Stimulated activated CD8-positive, alpha-beta memory T cell treated with anti-CD3 and anti-CD28 coated beads, Interleukin-15, amount 100 ng/mL, for 1 hour (primary cell): ENCODE measurements at places on chromosomes 5 and 9.

DNA sequence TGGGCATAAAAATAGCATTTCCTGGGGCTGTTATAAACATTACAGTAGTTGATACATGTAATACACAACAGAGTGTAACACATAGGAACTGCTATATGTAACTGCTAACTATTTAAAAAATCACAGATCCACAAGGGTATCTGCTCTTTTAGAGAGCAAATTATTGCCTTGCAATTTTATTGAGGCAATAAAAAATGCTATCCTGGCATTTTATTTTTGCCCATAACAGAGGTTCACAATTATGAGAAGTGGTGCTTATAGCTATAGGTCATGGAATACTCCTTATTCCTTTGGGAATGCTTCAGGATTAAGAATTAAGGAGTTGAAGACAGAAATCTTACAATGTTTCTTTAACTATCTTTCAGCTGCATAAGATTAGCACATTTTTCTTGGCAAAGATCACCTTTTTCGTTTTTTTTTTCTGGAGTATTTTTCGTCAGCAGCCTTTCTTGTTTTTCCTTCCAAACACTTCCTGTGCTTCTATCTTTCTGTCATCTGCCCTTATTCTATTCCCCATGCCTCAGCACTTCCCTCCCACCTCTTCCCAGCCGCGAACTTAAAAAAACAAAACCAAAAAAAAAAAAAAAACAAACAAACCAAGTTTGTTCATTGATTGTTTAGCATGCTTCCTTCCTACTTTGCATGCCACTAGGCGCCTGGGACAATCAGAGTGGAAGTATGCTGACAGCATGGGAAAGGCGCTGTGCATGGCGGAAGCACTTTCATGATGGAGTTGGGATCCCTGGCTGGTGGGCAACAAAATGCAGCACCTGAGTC lies 264.2 kb downstream of the MAST4 start:
- no peak for DNase-seq

DNA sequence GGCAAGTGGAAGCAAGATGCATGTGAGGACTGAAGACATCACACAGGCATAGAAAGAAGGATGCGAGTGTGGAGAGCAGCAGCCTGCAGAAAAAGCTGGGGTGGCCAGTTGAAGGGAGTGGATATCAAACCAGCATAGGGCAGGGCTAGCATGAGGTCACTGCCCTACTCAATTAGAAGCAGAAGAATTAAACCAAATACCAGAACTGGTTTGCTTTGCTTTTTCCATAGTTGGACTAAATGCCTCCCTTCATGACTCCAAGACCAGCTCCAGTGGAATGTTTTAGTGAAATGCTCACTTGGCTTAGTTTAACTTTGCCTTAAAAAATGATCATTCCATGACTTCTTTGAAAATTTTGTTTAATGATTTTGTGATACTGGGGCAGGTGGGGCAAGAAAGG lies 45.8 kb downstream of the TMEM167A start:
- DNase-seq: no peak

DNA sequence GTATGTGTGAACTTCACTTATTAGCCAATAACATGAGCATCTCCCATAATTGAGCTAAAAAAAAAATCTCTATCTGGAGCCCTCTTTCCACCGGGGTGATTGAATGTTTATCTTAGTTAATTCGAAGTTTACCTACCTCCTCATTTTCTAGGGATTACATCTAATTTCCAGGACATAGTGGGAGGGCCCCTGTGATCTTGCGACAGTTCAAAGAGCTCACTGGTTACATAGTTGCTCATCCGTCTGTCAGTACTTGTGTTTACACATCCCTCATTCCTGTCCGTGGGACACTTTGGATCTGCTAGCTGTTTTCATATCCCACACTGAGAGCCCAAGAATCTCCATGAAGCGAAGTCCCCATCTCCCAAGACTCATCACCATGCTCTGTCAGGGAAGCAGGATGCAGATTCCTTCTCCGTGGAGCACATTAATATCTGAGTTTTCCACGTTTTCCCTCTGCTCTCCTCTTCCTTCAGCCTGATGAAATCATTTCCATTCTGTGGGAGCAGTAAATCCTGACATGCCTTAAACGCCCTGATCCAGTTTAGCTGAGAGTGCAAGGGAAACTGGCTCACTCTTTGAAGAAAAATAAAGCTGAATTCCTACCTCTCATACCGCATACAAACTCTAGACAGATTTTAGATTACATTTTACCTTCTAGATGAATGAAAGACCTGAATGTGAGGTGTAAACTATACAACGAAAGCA lies 10.2 kb upstream of the SFXN1 start:
- DNase-seq: no peak

GRCh38 chr5:73564018-73564417 lies 1.4 kb downstream of the ANKRA2 start:
- DNase-seq: no peak

DNA sequence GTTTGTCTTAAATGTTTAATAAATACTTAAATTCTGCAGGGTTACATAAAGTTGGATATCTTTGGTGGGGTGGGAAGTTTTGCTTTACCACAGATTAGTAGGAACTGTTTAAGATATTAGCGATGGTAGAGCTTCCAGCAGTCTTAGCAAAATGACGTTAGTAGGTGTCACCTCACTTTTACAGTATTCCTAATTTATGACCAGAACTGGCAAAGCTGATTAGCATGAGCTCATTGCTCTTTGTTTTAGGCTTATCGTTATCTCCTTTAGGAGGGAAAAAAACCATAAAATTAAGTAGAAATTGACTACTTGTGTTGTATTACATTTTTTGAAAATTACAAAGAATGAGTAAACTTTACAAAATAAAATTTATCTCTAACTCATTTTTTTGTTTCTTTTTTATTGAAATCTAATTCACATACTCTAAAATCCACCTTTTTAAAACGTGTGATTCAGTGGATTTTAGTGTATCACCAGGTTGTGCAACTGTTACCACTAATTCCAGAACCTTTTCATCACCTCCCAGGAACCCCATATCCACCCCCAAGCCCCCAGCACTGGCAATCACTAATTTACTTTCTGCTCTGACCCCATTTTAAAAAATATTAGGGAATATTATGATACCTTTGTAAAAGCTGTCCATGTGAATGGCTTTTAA lies 129.5 kb downstream of the TRIO start:
- DNase-seq: no peak
